A549 treated with ZK216348 at 1 μM for 4 hours (cell line): ENCODE measurements at places on chromosomes 3 and 15. TPM values are rescaled to one million over a fixed set of nuclear protein-coding genes. Genes with fewer than 3 reads are reported as not detected.

Gene RARB
- 5.0 to 9.4 TPM (median 7.9 TPM) in 5 replicates for total RNA-seq

Gene PRKAR2A
- total RNA-seq: 13.8 to 22.2 TPM (median 18.4 TPM) in 5 replicates

Gene FAM3D
- total RNA-seq: 0.13 TPM in 1 of 5 replicates, not detected in the others

Gene P4HTM
- 11.1 to 19.3 TPM (median 18.2 TPM) in 5 replicates for total RNA-seq

Gene FAM43A
- 7.2 to 15.9 TPM (median 15.6 TPM) in 5 replicates for total RNA-seq

Gene ANKRD34C
- not detected in 5 replicates for total RNA-seq

Gene ACY1
- total RNA-seq: 15.4 to 26.7 TPM (median 23.0 TPM) in 5 replicates

Gene ANKUB1
- not detected in 5 replicates for total RNA-seq

Gene LRRIQ4
- total RNA-seq: not detected in 5 replicates

Gene SI
- not detected in 5 replicates for total RNA-seq

Gene SCN11A
- total RNA-seq: 0.02 TPM in 2 of 5 replicates, not detected in the others

Gene KNG1
- total RNA-seq: 0.09 TPM in 1 of 5 replicates, not detected in the others

Gene ECE2
- not detected in 5 replicates for total RNA-seq

Gene CACNA1D
- total RNA-seq: 0.58 to 1.1 TPM (median 0.62 TPM) in 5 replicates

Gene ADAMTS17
- 0.18 to 0.34 TPM in 2 of 5 replicates, not detected in the others for total RNA-seq

Gene MKRN3
- total RNA-seq: 0.78 to 2.9 TPM (median 2.4 TPM) in 5 replicates

Gene OR4F15
- not detected in 5 replicates for total RNA-seq

Gene PCBP4
- total RNA-seq: 9.3 to 16.6 TPM (median 12.9 TPM) in 5 replicates

Gene CYB561D2
- 11.9 to 22.1 TPM (median 18.8 TPM) in 5 replicates for total RNA-seq

Gene CD200R1
- 0.06 to 0.07 TPM in 2 of 5 replicates, not detected in the others for total RNA-seq

Gene TAGLN3
- total RNA-seq: not detected in 5 replicates

Gene GPR171
- total RNA-seq: not detected in 5 replicates

Gene ATP13A5
- not detected in 5 replicates for total RNA-seq

Gene SKOR1
- 0.05 to 0.08 TPM (median 0.06 TPM) in 4 of 5 replicates, not detected in the other for total RNA-seq

Gene GRAMD2A
- not detected in 5 replicates for total RNA-seq

Gene GCSAM
- total RNA-seq: not detected in 5 replicates

Gene GALNT15
- total RNA-seq: 0.04 to 0.21 TPM (median 0.19 TPM) in 3 of 5 replicates, not detected in the others

Gene TGM4
- total RNA-seq: 0.08 to 0.12 TPM in 2 of 5 replicates, not detected in the others

Gene SEMA3B
- total RNA-seq: 4.7 to 9.6 TPM (median 7.3 TPM) in 5 replicates

Gene SPINK8
- total RNA-seq: not detected in 5 replicates

Gene SEMA5B
- 0.06 to 0.41 TPM (median 0.19 TPM) in 5 replicates for total RNA-seq

Gene EPHA3
- not detected in 5 replicates for total RNA-seq

Gene GOLGA8S
- 0.12 to 0.25 TPM (median 0.18 TPM) in 5 replicates for total RNA-seq

Gene SAMMSON
- not detected in 5 replicates for total RNA-seq

Gene IGDCC3
- total RNA-seq: 0.12 to 0.19 TPM (median 0.13 TPM) in 3 of 5 replicates, not detected in the others

Gene LRRC2
- total RNA-seq: not detected in 5 replicates

Gene MESD
- total RNA-seq: 37.0 to 41.9 TPM (median 38.5 TPM) in 5 replicates

Gene DPPA2
- total RNA-seq: not detected in 5 replicates

Gene FAM227B
- 0.94 to 1.6 TPM (median 1.2 TPM) in 5 replicates for total RNA-seq

Gene C3orf85
- total RNA-seq: not detected in 5 replicates

Gene CDHR4
- 0.13 to 0.35 TPM (median 0.23 TPM) in 5 replicates for total RNA-seq

Gene SLC6A20
- 0.06 to 0.20 TPM in 2 of 5 replicates, not detected in the others for total RNA-seq

Gene PARP9
- total RNA-seq: 4.7 to 6.5 TPM (median 5.7 TPM) in 5 replicates

Gene MORC1
- total RNA-seq: not detected in 5 replicates

Gene ATRIP
- 6.9 to 9.8 TPM (median 8.7 TPM) in 5 replicates for total RNA-seq

Gene SHC4
- 0.54 to 1.4 TPM (median 0.80 TPM) in 5 replicates for total RNA-seq
